Left lung (tissue), 14 donors: ENCODE measurements at places on chromosomes 3 and 15.

GRCh38 chr3:95277613-95278012, 1214.8 kb downstream of the NSUN3 start:
- H3K4me1 ChIP-seq: no peaks in the 10 kb centered on the region
- DNase-seq: no peak
- H3K27me3 ChIP-seq: no peaks in the 10 kb centered on the region
- no peaks in the 10 kb centered on the region for H3K36me3 ChIP-seq

- no peaks in the 10 kb centered on the region for H3K27me3 ChIP-seq
- H3K4me3 ChIP-seq: peak overlapping the region; percentile 68
- no peak for DNase-seq
- H3K36me3 ChIP-seq: no peaks in the 10 kb centered on the region
Observed at GRCh38 chr15:63189941-63190768, 749 bp downstream of the RAB8B start.

DNA sequence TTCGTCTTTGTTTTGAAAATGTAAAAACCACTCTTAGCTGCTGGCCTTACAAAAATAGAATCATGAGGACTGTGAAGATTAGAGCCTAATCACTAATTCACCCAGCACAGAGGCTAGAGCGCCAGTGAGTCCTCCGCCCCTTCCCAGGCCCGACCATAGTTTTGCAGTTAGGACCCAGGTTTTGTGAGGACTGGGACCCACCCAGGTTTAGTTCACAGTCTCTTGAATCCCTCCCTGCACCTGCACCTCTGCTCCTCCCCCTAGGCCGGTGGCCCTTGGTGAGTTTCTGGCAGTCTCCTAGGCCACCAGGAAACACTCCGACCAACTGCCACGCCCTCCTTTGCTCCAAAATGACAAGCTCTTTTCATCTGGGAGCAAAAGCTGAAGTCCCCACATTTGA, 136.0 kb upstream of the CCDC54 start:
- H3K27ac ChIP-seq: peak overlapping the region; percentile 47
- no peaks in the 10 kb centered on the region for H3K27me3 ChIP-seq
- no peaks in the 10 kb centered on the region for H3K36me3 ChIP-seq
- H3K4me3 ChIP-seq: peak overlapping the region; percentile 80

DNA sequence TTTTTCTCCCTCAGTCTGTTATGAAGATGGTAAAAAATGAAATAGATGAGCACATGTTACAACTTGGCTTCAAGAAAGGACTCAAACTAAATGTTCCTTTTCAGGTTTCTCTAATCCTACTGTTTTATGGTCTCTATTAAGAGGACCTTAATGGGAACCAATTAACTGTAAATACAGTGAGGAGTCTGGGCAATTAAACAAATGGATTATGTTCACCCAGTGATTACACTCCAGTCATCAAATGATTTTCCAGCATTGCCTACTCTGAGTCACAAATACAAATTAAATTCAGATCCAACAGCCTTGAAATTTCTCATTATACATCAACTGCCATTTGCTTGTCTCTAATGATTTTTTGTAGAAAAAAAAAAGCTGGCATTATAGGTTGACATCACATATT, 129.2 kb downstream of the NEK10 start:
- no peak overlapping the region for H3K27ac ChIP-seq
- H3K4me3 ChIP-seq: no peak overlapping the region
- no peaks in the 10 kb centered on the region for H3K36me3 ChIP-seq
- no peaks in the 10 kb centered on the region for H3K4me1 ChIP-seq

DNA sequence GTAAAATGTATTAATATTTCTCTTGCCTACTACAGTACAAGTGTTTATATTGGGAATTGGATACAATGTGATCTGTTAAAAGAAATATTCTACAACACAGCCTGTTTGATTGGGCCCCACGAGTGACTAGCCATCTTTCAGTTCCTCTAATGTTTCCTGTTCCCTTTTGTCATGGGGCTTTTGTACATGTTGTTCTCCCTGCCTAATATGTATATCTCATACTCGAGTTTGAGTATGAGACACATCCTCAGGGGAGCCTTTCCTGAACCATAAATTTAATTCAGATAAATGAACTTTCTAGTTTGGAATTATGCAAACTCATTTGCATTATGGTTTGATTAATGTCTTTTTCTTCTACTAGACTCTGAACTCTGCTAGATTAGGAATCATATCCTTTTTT, 65.5 kb downstream of the MEF2A start:
- no peak overlapping the region for H3K4me3 ChIP-seq
- peaks cover 6% of the 10 kb centered on the region for H3K4me1 ChIP-seq
- H3K36me3 ChIP-seq: no peaks in the 10 kb centered on the region
- H3K27me3 ChIP-seq: no peaks in the 10 kb centered on the region
- H3K27ac ChIP-seq: peak overlapping the region; percentile 78
- no peak for DNase-seq

DNA sequence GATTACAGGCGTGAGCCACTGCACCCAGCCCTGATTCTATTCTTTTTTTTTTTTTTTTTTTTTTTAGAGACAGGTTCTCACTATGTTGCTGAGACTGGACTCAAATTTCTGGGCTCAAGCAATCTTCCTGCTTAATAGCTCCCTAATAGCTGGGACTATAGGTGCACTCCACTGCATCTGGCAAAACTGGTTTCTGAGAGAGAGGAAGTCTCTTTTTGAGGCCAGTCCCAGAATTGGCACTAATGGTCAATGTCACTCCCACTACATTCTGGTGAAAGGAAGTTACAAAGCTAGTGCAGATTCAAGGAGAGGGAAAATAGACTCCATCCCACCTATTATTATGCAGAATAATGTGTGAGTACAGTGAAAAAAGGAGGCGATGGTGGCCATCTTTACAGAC, 5.8 kb upstream of the TGFBR2 start:
- H3K36me3 ChIP-seq: no peaks in the 10 kb centered on the region
- H3K4me3 ChIP-seq: no peak overlapping the region
- no peak for DNase-seq
- no peak overlapping the region for H3K27ac ChIP-seq
- peaks cover 9% of the 10 kb centered on the region for H3K4me1 ChIP-seq

DNA sequence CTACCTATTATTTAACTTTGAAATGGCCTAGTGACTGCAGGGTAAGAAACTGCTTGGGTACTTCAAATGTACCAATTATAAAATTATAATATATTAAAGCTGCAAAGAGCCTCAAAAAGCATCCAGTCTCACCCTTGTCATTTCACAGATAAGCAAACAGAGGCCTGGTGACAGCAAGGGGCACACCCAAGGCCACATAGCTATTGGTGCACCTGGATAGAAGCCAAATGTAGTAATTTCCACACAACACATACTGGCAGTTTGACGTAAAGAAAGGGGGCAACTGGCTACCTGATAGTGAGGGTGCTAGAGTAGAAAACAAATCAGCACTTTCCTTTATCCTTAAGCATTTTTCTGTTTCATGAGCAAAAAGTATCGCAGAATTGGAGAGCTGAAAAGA, 51.1 kb downstream of the IFT57 start:
- no peak overlapping the region for H3K27ac ChIP-seq
- no peak overlapping the region for H3K4me3 ChIP-seq
- H3K4me1 ChIP-seq: no peaks in the 10 kb centered on the region
- H3K27me3 ChIP-seq: no peaks in the 10 kb centered on the region

GRCh38 chr15:93035092-93035915, 53.7 kb downstream of the RGMA start:
- H3K27me3 ChIP-seq: no peaks in the 10 kb centered on the region
- H3K4me3 ChIP-seq: no peak overlapping the region
- DNase-seq: peak; percentile 30
- no peak overlapping the region for H3K27ac ChIP-seq
- H3K36me3 ChIP-seq: no peaks in the 10 kb centered on the region

DNA sequence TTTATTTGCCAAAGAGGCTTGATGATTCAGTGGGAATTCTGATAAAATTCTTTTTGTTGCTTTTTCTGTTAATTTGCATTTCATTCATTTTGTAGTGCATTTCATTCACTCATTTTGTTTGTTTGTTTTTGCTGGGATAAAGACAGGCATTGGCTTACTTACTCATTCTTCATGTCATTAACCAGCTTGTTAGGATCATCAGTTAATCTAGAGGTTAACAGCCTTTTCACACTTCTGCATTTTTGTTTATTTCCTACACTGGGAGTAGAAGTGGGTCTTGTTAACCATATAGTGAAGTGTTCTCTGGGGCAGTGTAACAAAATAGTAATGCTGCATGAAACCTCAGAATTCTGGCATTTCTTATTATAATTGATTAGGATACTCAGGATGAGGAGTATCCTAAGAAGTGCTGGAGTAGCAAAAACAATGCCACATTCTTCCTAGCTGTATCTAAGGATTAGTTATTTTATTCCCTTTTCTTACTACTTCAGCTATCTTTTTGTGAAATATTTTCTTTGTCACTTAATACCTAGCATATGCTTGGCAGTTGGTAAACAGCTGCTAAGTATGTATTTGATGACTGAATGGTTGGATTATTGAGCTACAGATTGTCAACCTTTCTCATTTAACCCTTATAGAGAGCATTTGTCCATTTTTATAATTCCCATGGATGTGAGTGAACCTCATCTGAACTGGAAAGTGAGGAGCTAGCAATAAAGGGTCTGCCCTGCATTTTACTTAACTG, 135.7 kb upstream of the LRRFIP2 start:
- H3K27me3 ChIP-seq: no peaks in the 10 kb centered on the region
- H3K36me3 ChIP-seq: peaks cover 23% of the 10 kb centered on the region
- no peak for DNase-seq
- peaks cover 19% of the 10 kb centered on the region for H3K4me1 ChIP-seq

DNA sequence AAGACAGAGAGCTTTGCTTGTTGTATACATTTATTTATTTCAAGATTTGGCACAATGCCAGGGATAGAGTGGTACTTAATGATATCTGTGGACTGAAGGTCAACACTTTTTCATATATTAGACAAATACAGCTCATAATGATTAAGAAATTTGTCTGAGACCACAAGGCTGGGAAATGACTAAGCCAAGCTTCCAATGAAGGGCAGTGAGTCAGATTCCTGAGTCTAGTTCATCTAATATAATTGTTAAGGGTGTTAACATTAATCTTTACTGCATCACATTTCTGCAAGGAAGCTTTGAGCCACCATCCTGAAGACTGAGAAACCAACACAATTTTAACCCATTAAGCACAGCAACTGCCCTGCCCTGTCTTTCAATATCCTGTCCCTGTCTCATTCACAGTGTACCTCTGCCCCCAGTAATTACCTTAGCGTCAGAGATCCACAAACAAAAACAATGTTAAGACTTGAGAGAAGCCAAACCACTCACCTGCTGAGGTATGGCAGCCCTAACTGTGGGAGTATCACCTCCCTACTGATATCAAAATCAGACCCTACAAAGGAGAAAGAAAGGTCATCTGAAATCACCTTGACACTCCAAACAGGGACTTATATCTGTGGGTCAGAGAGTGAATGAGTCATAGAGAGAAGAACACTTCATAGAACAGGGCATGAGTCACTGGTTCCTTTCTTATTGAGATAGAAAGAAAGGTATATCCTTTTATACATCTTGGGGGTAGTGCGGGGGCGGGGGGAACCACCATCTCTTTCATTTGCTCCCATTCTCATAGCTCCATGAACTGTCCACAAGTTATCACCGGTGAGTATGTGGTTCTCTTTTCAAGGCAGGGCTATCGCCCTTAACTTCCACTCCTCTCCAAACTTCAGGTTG, 74.7 kb downstream of the MAGI1 start:
- H3K27ac ChIP-seq: peak overlapping the region; percentile 60
- DNase-seq: no peak
- no peak overlapping the region for H3K4me3 ChIP-seq
- peaks cover 22% of the 10 kb centered on the region for H3K4me1 ChIP-seq
- no peaks in the 10 kb centered on the region for H3K27me3 ChIP-seq
- H3K36me3 ChIP-seq: no peaks in the 10 kb centered on the region

DNA sequence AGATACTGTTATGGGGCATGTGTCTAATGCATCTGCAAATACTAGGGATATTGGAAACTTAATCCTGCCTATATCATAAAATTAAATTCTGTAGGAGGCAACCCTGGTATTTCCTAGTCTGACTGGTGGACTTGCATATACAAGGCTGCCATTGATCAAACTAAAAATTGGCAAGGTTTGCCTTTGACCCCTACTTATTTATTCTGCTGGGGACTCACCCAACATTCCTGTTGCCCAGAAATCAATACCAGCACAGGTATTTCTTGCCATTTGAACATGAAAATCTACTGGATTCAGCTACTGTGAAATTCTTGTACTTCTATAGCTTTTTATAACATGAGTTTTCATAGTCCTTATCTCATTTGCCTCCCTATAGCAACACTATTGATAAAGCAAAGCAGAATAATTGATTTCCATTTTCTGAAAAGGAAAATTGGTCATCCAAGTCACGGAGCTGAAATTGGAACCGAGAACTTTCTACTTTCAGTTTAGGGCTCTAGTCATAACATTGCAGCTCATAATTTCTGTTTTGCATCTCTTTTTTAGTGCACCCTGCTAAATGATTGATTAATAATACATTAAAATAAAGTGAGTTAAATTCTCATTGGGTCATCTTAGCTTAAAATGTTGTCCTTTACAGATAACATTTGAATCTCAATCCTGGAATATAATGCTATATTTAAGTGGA, 365.2 kb downstream of the MFSD1 start:
- H3K27ac ChIP-seq: no peak overlapping the region
- no peak overlapping the region for H3K4me3 ChIP-seq
- H3K36me3 ChIP-seq: no peaks in the 10 kb centered on the region
- no peak for DNase-seq

DNA sequence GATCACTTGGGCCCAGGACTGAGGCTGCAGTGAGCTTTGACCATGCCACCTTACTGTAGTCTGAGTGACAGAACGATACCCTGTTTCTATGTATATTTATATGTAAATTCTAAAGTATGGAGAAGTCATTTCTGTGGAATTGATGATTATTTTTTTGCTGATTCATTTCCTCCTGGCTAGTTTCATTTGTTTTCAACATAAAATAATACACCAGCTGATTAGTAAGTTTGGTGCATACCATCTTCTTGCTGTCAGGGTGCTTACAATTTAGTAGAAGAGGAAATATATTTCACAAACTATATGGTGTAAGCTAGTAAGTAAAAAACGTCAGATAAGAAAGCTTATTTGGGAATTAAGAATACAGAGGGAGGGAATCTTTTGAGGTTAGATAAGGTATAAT, 36.0 kb downstream of the SLC25A26 start:
- H3K36me3 ChIP-seq: no peaks in the 10 kb centered on the region
- H3K4me3 ChIP-seq: no peak overlapping the region
- DNase-seq: no peak
- H3K27ac ChIP-seq: no peak overlapping the region
- no peaks in the 10 kb centered on the region for H3K4me1 ChIP-seq

GRCh38 chr3:164416491-164417222, 661.6 kb downstream of the SI start:
- H3K36me3 ChIP-seq: no peaks in the 10 kb centered on the region
- no peaks in the 10 kb centered on the region for H3K27me3 ChIP-seq
- H3K4me1 ChIP-seq: no peaks in the 10 kb centered on the region
- no peak for DNase-seq
- no peak overlapping the region for H3K27ac ChIP-seq
- H3K4me3 ChIP-seq: no peak overlapping the region

- no peak for DNase-seq
- no peaks in the 10 kb centered on the region for H3K27me3 ChIP-seq
- no peak overlapping the region for H3K27ac ChIP-seq
- peaks cover 9% of the 10 kb centered on the region for H3K4me1 ChIP-seq
Observed at GRCh38 chr3:39113291-39113690, 5.8 kb downstream of the TTC21A start.

GRCh38 chr15:101373577-101373976, 78.5 kb upstream of the SNRPA1 start:
- H3K27me3 ChIP-seq: no peaks in the 10 kb centered on the region
- H3K36me3 ChIP-seq: no peaks in the 10 kb centered on the region
- no peak for DNase-seq
- no peak overlapping the region for H3K4me3 ChIP-seq
